ENCODE measurements at places on chromosomes 4 and X.

DNA sequence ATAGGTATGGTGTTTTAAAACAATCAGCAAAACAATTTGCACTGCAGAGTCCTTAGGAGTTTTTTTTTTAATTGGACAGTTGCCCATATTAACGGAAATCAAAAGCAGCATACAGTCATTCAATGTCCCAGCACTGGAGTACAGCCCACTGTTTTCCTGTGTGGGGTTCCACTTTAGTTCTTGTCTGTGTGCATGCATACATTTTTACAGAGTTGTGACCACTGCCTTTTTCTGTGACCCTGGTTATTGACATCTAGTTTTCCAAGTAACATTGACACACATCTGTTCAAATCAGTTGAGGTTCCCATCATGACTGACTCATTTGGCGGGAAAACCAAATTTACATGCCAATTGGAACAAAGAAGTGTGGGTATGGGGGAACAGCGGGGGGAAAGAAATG lies 83.3 kb downstream of the HPRT1 start:
- no peak for DNase-seq

DNA sequence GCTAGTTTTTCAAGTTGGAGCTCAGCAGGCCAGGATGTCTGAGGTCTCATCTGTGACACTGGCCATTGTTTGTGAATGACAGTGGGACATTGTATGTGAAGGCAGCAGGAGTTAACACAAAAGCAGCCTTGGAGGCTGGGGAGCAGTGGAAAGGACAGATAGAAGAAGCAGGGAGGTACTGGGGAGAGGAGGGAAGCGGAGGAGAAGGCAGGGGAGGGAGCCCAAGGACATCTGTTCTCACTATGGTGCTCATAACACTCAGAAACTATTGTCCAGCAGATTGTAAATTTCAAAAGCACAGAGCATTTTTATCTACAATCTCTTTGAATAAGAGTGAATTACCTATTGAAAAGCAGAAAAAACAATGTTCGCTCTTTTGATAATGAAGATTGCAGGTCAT lies 253.6 kb upstream of the DIPK2B start:
- no peak for DNase-seq

DNA sequence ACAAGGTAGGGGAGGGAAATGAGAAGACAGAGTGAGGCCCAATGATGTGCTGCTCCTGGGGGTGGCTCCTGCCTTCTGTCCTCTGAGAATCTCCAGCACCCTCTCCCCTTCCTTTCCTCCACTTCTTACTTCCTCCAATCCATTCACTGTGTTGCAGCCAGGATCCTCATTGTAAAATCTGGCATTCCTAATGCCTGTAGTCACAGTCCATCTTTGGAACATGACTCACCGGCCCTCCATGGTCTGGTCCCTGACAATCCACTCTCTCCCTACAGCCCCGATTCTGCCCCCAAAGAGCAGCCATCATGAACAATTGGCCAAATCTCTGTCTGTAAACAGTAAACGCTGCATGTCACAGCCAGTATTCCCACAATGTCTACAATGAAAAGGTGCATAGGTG lies 72.9 kb downstream of the CLNK start:
- DNase-seq: peak; percentile 15

GRCh38 chr4:145951931-145952330 lies 13.3 kb upstream of the ZNF827 start:
- DNase-seq: no peak

GRCh38 chr4:81870275-81870674 lies 398.6 kb upstream of the RASGEF1B start:
- DNase-seq: no peak

DNA sequence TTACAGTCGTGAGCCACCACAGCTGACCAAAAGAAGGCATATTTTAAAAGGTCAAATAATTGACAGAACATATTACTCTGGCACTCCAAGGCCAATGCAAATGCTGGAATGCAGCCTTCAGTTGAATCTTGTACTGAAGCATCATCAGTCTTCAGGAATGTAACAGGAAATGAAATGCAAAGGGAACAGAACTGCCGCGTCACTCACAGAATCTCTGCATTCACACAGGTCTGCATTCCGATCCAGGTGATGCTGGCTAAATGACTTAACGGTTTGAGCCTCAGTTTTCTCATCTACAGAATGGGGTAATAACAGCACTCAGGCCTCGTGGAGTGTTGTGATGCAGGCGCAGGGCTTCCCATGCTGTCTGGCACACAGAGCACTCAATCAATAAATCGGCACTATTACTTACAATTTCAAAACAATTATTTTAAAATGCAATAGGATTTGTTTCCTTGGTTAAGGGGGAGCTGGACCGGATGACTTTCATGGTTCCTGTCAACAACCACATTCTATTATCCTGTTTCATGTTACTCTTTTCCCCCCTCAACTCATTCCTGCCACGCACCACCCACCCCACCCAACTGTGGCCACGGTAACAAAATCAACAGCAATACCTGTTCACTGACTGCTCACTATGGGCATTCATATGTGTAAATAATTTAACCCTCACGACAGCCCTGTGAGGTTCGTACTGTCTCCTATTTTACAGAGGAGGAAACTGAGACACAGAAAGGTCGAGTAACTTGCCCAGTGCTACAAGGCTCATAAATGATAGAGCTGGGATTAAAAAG lies 32.4 kb downstream of the IGFBP7 start:
- no peak for DNase-seq

GRCh38 chr4:3427706-3428446 lies 13.9 kb upstream of the HGFAC start:
- no peak for DNase-seq

DNA sequence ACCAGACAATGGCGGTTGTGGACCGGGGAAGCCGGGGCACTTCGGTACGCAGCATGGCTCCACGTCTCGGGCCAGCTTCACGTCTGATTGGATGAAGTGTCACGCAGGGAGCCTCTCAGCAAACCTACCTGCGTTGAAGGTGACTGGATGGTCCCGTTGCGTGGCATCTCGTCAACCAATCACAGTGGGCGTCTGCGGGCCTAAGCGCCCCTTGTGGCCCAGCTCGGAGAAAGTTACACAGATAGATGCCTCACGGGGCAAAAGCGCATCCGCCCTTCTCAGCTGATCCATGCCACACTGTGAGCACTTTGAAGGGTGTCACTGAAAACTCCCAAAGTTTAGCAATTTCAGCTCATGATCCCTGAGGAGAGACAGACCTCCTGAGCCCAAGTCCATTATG lies at the start of gene H2BW1:
TSS of gene H2BW1 (minus strand) at position 103 of the 400 bp plus-strand sequence. CDS start 132 bp downstream, outside the sequence.
- DNase-seq: no peak

DNA sequence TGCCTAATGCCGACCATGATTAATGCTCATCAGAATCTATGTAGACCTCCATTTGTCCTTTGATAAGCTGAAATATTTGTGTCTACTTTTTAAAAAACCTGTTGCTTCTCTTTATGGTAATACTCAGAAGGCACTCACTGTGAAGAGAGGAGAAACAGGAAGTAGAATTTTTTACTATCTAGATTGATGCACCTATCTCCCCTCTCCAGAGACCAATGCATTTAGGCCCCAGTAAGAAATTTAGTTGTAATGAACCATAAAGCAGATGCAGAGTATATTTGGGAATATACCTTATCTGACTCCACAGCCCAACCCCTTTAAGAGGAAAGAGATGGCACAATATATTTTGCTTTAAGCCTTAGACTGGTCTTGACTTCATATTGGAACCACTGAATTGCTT lies 11.1 kb downstream of the TBL1X start:
- no peak for DNase-seq

- DNase-seq: peak; percentile 69
Observed at GRCh38 chr4:69832326-69833030, 27.5 kb downstream of the SULT1E1 start.

DNA sequence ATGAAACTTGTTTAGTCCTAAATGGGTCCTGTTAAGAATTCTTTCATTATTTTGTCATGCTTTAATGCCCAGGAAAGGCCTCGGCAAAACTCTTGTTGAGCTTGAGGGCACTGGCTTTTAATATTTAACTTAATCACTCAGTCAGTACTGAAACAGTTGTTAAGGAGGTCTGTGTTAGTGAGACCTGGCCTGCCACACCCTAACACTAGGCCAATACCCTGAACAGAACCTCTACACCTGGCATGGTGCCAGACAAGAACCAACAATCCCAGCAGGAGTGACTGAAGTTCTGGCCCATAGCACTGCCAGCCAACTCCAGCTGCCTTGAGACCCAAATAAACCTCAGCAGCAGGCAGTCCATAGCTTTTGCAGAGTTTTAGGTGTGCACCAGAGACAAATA lies 85.7 kb upstream of the ITM2A start:
- DNase-seq: no peak

- no peak for DNase-seq
Observed at GRCh38 chr4:154642373-154643009, 30.0 kb upstream of the FGG start.

GRCh38 chrX:118115953-118116712 lies 477 bp downstream of the KLHL13 start:
- no peak for DNase-seq

DNA sequence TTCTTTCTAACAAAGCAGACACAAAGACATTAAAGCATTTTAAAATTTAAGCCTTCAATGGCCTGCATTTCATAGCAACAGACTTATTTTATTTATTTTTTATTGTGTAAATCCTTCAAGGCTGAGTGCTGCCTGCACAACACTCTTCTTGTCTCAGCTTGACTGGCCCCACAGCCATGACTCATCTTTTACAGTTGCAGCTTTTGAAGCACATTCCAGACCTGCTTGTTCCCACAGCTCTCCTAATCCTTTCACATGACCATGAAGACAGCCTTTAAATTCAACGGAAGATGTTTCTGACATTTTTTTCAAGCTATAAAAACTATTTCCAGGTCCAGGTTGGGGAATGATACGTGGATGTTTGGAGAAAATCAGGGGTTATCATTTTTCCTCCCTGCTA lies 276.9 kb upstream of the TACR3 start:
- peak; percentile 40 for DNase-seq

DNA sequence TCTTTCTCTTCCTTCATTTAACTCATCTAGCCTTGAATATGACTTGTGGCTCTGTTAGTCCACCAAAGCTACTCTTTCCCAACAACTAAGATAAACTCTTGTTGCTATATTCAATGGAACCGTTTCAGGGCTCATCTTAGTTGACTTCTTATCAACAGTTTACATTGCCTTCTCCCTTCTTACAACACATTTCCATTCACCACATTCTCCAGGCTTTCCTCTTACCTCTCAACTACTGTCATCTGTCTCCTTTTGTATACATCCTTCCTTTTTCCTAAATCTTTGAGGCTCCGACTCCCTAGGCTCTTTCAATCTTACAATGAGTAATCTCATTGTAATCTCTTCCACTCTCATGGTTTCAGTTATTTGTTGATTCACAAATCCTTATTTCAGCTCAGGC lies 58.5 kb downstream of the NCAPG start:
- no peak for DNase-seq

All from HT-29 (cell line).